ENCODE measurements at places on chromosomes 3 and 15.

GRCh38 chr15:29268706-29269484, 727 bp downstream of the NSMCE3 start:
- DNase-seq = peak; percentile 13

DNA sequence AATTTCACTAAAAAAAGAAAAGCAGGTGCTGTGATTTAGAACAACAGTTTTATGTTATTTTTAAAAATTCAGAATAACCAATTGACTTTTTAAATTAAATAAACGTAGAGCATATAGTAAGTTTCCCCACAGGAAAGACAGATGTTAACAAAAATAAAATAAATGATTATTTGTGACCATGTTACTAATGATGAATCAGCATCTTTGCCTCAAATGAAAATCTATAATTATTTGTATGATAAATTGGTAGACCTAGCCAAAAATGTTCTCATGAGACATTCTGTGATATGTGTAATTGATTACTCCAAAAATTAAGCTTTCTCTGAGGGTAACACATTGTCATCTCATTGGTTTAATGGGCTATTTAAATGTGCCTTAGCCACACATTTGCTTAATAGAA, 948.0 kb downstream of the NAALADL2 start:
- DNase-seq = no peak

DNA sequence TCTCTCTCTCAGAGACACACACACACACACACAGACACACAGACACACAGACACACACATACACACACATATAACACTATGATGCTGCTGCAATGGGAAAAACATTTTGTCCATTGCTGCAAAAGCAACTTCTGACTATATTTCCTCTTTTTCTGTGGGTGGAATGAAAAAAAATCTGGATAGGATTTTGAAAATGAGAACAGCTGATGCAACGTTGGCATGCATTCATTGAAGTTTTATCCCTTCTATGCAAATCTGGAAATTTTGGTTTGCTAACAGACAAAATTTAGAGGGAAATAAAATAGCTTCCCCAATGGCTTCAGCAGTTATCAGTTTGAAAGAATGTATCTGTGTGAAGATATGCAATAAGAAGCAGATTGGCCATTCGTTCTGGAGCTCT, 763.4 kb upstream of the GRM7 start:
- DNase-seq = no peak

DNA sequence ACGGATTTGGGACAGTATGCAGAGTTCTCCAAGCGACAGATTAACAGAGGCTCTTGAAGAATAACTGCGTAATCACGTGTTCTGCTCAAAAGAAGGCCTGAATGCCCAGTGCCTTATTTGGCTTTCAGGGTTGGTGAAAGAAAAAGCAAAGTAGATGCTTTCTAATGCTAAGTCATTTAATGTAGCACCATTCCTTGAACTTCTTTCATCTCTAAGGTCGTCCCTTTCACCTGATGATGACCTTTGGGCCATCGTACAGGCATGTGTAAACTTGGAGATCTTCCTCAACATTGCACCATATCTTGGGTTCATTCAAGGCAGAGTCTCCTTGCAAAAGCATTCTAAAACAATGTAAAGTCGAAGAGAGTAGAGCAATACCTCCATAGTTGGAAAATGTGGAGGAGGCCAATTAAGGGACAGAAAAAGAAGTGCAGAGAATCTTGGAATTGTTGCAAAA, 48.9 kb downstream of the TMEM44 start:
- no peak for DNase-seq

DNA sequence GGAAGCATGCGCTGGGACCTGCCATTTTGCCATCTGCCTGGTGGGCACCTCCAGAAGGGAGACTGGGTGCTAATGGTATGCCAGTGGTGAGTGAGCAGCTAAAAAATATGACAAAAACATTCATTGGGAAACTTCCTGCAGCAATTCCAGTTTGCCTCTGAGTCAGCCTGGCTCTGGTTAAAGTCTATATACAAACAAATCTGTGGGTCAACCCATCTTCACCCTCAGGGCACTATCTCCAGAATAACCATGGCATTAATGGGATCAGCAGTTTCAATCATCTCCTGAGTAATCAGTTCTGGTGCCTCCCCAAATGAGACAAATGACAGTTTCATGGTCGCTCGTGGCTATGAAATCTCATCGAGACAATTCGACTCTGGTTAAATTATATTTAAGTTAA, 21.5 kb downstream of the FRMD4B start:
- no peak for DNase-seq

Measured in NCI-H2171 (cell line).